ENCODE measurements at places on chromosomes 1 and 21. TPM values are rescaled to one million over a fixed set of nuclear protein-coding genes. Genes with fewer than 3 reads are reported as not detected.

The RUNX1 gene
- total RNA-seq, result 18.4 TPM

The NFYC gene
- 27.4 TPM for total RNA-seq

The CYYR1 gene
- total RNA-seq, result not detected

The GUCA2B gene
- total RNA-seq, result not detected

The CRYAA gene
- total RNA-seq, result not detected

The ZNF124 gene
- 17.6 TPM for total RNA-seq
